ENCODE measurements at places on chromosomes 1 and 21. TPM values are rescaled to one million over a fixed set of nuclear protein-coding genes. Genes with fewer than 3 reads are reported as not detected.

DNA sequence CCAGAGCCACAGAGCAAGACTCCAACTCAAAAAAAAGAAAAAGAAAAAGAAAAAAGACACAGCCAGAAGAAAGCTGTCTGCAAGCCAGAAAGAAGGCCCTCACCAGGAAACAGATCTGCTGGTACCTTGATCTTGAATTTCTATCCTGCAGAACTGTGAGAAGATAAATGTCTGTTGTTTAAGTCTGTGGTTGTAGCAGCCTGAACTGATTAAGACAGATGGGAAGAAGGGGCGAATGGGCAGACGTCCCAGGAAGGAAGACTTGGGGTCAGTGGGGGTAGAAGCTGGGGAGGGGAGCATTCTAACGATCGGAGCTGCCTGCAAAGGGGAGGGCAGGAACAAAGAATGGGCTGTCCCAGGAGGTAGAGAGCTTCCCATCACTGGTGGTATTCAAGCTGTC lies 6.3 kb downstream of the SLC2A7 start:
- DNase-seq = no peak

- DNase-seq = no peak
Measured at GRCh38 chr21:38298832-38299231, 42.0 kb downstream of the KCNJ15 start.

DNA sequence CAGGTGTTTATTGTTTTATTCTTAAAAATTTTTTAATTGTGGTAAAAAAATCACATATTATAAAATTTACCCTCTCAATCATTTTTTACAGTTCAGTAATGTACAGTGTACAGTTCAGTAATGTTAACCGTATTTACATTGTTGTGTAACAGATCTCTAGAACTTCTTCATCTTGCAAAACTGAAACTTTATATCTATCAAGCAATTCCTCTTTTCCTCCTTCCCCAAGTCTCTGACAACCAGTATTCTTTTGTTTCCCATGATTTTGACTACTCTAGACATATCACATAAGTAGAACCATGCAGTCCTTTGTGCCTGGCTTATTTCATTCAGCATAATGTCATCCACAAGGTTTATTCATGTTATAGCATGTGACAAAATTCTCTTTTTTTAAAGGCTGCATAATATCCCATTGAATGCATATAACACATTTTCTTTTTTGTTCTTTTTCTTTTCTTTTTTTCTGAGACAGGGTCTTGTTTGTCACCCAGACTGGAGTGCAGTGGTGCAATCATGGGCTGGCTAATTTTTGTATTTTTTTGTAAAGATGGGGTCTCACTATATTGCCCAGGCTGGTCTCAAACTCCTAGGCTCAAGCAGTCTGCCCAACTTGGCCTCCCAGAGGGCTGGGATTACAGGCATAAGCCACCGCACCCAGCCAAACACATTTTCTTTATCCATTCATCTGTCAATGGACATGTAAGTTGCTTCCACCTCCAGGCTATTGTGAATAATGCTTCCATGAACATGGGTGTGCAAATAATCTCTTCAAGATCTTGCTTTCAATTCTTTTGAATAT lies 17.2 kb upstream of the RCSD1 start:
- DNase-seq = no peak

DNA sequence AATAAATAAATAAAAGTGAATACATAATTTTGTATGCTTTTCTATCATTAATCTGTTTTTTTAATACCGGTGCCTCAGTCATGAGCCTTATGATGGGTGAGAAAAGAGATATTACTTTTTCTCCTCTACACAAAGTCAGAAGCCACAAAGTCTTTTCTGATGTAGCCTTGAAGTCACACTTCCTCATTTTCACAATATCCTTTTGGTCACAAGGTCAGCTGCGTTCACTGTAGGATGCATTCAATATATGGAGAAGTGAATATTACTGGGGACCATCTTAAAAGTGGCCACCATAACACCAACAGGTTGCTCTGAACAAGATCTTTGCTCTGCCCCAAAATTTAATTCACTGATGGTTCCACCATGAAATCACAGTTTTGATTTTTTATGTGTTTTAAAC lies 83.3 kb upstream of the TNR start:
- DNase-seq = no peak

DNA sequence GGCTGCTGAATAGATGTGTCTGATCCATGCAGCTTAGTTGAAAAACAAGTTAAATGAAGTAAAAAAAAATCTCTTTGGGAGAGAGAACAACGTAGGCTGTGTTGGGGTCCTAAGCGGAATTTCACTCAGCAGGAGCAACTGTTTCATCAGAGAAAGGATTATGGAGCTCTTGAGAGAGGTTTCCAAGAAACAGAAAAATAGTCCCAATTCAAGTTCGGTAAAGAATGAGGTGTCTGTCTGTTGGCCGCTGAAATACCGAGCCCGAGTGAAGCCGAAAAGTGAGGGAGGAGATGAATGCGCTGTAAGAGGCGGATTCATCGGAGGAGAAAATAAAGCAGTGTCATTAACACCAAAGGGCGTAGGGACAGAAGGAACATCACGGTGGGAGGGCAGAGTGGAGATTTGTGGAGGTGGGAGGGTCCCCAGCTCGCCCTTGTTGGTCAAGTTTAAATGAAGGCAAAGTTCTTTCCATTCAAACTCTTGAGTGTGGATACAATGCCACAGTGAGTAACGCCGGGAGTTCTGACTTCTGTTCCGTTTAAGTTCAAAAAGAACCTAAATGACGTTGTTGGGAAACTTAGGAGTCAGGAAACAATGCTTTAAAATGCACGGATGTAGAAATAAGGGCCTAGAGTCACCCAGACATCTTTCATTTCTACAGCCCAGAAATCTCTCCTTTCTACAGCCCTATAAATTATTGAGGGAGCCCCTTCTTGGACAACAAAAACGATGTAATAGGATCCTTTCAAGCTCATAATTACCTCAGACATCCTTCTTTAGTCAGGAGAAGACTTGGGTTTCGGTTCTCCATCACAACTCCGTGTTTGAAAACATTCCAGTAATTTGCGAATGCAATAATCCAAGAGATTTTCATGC lies 15.6 kb upstream of the SLC45A1 start:
- DNase-seq = no peak

GRCh38 chr1:201665036-201665435 lies 126.1 kb downstream of the NAV1 start:
- no peak for DNase-seq

GRCh38 chr1:110515891-110516290 lies 3.1 kb downstream of the KCNA10 start:
- no peak for DNase-seq

DNA sequence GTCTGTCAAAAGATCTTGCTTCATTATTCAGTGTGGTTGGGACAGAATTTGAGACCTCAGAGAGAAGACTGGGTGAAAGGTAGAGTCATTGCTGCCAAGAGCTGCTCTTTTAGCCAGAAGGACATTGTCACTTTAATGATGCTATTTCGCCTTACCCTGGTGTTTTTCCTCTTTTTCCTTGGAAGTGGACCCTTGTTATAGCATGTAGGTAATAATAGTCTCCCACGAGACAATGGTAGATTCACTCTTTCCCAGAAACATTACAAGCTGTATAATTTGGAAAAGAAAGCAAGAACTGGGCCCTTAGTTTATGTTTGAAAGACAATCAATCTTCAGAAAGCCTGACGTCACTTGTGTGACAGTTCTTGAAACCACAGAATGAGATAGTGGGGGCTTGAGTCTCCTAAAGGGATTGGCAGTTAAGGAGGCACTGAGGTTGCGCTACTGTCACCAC lies 3.8 kb downstream of the SERTAD4 start:
- no peak for DNase-seq

CFAP45 gene
- polyA plus RNA-seq = 1.8 TPM

RHOU gene
- polyA plus RNA-seq = 59.7 TPM

Measured in right lung (tissue), 10 donors.